SW480 (cell line): ENCODE measurements at places on chromosomes 5 and 9.

DNA sequence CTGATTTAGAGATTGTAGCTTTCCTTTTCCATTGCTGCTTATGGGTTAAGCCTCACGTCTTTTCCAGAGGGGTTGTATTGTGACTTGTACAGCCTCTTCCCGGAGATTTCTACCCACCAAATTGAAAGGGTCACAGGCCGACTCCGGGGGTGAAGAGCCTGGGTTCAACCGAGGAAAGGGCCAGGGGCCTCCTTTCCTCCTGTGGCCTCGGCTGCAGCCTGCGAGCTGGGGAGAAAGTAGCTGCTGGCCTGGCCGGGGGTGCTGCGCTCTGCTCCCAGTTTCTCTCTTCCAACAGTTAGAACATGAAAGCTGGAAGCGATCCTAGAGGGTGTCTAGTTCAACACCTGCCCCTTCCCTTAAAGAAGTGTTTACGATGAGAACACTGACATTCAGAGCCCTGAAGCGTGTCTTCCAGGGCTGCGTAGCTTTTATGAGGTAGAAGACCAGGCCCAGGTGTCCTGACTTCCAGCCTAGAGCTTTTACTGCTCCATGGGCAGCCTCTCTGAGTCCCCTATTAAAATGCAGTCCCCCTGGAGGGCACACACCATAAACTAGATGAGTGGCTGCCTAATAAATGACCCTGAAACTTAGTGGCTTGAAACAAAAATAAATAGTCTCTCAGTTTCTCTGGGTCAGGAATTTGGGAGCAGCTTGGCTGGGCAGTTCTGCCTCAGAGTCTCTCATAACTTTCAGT lies 56.9 kb downstream of the ACER2 start:
- DNase-seq = no peak

GRCh38 chr9:94851892-94852291 lies 125.4 kb downstream of the AOPEP start:
- no peak for DNase-seq

DNA sequence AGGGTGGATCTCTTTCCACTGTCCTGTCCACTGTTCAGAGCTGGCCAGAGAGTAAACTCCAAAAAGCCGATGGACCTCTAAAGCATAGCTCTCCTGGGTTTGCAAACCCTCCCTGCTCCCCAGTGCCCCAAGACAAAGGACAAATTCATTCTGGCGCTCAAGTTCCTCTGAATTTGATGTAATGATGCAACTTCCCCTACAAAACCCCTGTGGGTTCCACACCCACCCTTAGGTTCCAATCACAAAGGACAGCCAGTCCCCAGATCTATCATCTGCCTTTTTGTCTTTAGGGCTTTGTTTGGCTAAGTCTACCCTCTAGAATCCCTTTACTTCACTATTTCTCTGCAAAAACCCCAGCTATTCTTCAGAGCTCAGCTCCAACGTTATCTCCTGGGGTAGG lies 57.4 kb upstream of the SLC25A51 start:
- DNase-seq = no peak

DNA sequence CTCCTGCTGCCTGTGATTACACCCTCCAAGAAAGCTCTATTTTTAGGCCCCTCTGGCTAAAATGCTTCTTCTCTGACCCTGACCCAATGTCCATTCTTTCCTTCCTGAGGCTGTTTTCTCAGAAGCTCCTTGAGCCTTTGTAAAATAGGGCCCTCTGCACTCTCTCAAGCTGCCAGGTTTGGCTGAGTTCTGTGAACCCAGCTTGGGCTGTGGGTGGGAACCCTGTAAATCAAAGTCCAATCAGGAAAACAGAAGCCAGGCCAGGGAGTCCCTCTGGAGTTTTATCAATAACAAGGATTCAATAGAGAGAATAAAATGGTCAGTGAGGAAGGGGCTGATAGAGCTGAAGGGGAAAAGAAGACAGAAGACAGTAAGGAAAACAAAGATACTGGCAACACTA lies 43.7 kb upstream of the ERCC6L2 start:
- DNase-seq = no peak

GRCh38 chr5:19498852-19499251 lies 489.1 kb downstream of the CDH18 start:
- DNase-seq = no peak

DNA sequence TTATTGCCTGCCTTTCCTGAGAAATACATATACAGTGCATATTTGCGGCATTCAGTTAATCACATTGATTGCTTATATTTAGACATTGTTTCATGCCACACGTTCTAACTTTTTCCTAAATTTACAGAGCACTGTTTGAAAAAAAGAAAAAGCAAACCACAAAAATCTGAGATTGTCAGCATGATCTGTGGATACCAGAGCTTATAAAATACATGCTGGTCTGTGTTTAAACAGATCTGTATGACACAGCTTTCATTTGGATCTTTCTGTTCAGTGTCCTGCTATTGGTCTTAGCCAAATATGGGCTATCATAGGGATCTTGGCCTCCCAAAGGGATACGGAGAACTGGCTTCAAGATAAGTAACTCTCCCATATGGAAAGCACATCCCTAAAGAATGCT lies 20.2 kb downstream of the ALDH1A1 start:
- DNase-seq = no peak

- no peak for DNase-seq
Observed at GRCh38 chr5:82858151-82859025, 218.8 kb downstream of the TMEM167A start.

DNA sequence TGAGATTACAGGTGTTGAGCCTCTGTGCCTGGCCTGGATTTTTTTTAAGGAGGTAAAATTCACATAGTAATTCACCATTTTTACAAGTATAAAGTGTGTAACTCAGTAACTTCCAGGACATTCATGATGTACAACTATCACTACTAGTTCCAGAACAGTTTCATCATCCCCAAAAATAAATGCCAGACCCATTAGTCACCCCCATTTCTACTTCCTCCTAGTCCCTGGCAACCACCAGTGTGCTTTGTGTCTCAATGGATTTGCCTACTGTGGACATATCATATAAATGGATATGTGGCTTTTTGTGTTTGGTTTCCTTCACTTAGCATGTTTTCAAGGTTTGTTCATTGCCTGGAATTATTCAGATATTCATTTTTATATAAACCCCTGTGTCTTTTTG lies 72.5 kb upstream of the PANK3 start:
- DNase-seq = peak; percentile 90

- DNase-seq = peak; percentile 57
Observed at GRCh38 chr5:173573126-173573960, 43.1 kb downstream of the BOD1 start.

GRCh38 chr9:13165956-13166355 lies 113.5 kb downstream of the MPDZ start:
- no peak for DNase-seq

- DNase-seq = no peak
Observed at GRCh38 chr5:366541-367357, 45.2 kb downstream of the AHRR start.

DNA sequence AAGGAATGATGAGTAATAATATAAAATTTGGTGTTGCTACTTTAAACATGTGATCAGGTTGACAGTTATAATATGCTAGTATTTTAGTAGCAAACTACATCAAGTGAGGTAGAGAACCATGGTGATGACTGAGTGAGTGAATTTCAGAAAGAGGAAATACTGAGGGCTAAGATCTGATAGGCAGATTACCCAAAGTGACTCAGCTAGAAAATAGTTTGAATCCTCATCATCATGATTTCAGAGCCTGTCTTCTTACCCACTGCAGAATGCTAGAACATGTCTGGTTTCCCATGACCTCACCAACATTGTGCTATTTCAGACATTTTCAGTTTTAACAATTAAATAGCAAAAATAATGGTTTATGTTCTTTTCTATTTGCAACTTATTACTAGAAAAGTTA lies 602.1 kb downstream of the TAF11L14 start:
- no peak for DNase-seq

- DNase-seq = no peak
Observed at GRCh38 chr5:128318691-128319090, 219.4 kb downstream of the FBN2 start.

GRCh38 chr5:15885156-15885555 lies 294.4 kb downstream of the MARCHF11 start:
- DNase-seq = no peak

- no peak for DNase-seq
Observed at GRCh38 chr5:78597974-78598371, 50.6 kb downstream of the LHFPL2 start.

- DNase-seq = no peak
Observed at GRCh38 chr9:91664663-91665062, 241.0 kb upstream of the NFIL3 start.

DNA sequence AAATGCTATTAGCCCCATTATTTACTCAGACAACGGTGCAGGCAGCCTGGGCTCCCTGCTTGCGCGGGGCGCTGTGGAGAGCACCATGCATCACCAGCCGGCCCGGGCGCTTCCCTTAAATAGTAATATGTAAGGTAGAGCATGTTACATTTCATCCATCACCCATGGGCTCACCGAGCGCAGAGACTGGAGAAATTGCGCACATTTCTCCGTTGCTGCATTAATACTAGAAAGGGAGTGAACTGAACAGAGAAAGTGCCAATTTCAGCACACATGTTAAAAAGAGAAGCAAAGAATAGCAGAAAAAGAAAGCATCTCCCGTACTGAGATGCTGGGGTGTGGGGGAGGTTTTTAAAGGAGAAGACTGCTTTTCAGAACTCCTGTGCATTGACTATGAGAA lies 400.3 kb downstream of the ZSWIM6 start:
- no peak for DNase-seq

DNA sequence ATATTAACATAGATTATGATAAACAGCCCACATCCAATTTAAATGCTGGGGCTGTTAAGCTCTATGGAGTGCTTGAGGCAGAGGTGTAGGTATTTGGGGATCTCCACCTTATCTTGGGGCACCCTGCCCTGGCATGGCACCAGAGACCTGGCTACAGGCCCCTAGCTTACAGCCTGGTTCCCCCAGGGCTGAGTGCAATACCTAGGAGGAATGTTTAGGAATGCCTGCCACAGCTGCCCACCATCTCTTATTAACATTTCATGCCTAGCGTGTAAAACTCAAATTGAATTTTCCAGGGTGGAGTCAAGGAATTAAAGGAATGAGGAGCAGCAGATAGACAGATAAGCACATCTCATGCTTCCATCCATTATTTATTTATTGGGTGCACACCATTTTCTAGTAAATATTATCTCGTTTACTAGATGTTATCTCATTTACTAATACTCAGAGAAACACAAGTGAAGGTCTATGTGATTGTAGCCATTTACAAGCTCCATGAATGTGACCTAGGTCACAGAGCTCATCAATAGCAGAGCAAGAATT lies 55.6 kb upstream of the TNFSF8 start:
- no peak for DNase-seq

- no peak for DNase-seq
Observed at GRCh38 chr5:176574297-176574591, 25.1 kb downstream of the CDHR2 start.

- no peak for DNase-seq
Observed at GRCh38 chr5:122398016-122398415, 86.0 kb downstream of the SNCAIP start.

GRCh38 chr5:109690242-109690974 lies 681 bp downstream of the MAN2A1 start:
- DNase-seq = peak; percentile 62

DNA sequence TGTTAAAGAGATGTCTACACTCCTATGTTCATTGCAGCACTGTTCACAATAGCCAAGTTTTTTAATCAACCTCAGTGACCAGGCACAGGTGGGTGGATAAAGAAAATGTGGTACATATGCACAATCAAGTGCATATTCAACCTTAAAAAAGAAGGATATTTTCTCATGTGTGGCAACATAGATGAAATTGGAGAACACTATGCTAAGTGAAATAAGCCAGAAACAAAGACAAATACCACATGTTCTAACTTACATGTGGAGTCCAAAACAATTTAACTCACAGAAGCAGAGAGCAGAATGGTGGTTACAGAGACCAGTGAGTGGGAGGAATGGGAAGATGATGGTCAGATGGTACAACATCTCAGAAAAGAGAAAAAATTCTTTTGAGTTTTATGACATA lies 31.8 kb downstream of the ANXA1 start:
- DNase-seq = no peak

DNA sequence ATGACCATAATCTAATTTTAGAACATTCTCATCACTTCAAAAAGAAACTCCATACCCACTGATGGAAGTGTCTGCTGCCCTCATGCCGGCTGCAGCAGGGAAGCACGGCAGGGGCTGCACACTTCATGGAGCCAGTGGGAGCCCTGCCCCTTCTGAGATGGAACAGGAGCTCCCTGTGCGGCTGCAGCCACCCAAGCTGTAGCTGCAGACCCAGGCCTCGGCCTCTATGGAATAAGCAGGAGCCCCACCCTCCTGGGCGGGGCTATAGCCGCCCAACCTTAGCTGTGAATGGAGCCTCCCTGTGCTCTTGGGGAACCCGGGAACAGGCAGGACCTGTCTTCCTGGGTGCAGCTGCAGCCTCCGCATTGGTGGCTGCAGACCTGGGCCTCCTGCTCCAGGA lies 128.5 kb downstream of the NUDT12 start:
- DNase-seq = no peak

- no peak for DNase-seq
Observed at GRCh38 chr5:5738797-5739489, 316.5 kb downstream of the ICE1 start.

DNA sequence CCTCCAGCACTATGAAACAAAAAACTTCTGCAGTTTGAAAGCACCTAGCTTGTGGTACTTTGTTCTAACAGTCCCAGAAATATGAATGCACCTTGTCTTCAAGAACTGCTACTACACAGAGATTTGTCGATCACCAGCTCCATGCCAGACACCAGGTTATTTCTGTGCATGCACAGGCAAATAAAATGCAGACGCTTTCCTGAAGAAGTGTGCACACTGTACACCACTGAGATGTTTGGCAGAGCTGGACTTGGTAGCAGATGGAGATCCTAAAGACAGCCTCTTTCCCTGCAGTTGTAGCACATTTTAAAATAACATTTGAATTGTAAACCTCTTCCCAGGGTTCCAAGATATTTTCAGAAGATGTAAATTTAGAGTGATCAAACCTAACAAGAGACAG lies 730.0 kb downstream of the MTRR start:
- DNase-seq = no peak

DNA sequence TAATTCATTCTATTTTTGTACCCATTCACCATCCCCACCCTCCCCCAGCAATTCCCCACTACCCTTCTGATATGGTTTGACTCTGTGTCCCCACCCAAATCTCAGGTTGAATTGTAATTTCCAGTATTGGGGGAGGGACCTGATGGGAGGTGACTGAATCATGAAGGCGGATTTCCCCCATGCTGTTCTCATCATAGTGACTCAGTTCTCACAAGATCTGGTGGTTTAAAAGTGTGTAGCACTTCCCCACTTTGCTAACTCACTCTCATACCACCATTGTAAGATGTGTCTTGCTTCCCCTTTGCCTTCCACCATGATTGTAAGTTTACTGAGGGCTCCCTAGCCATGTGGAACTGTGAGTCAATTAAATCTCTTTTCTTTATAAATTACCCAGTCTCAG lies 25.9 kb upstream of the TESK1 start:
- DNase-seq = no peak

- DNase-seq = peak; percentile 36
Observed at GRCh38 chr9:73143711-73144328, 7.8 kb upstream of the ANXA1 start.
